ENCODE measurements at places on chromosomes 4 and X.

GRCh38 chr4:2339458-2340271 lies 77.8 kb upstream of the MXD4 start:
- no peak for DNase-seq

- DNase-seq, result peak; percentile 41
Observed at GRCh38 chr4:98710831-98711230, 52.4 kb upstream of the TSPAN5 start.

GRCh38 chr4:16237715-16238114 lies 11.4 kb upstream of the TAPT1 start:
- DNase-seq, result no peak

GRCh38 chr4:158816955-158817354 lies 48.1 kb downstream of the FNIP2 start:
- DNase-seq, result no peak

DNA sequence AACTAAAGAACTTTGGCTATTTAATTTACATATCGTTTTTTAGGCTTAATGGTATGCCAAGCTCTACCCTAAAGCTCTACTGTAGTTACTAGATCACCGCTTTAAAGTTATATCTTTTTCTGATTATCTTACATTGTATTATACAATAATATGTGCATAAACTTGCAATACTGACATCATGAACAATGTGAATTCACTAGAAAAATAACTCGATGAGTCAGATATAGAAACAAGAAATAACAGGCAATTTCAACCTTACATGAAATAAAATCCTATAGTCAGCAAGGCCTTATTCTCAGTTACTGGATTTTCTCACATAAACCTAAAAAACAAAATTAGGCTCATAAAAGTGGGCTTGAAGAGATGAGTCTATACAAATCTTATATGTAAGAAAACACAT lies 32.5 kb downstream of the PDGFC start:
- DNase-seq, result no peak

DNA sequence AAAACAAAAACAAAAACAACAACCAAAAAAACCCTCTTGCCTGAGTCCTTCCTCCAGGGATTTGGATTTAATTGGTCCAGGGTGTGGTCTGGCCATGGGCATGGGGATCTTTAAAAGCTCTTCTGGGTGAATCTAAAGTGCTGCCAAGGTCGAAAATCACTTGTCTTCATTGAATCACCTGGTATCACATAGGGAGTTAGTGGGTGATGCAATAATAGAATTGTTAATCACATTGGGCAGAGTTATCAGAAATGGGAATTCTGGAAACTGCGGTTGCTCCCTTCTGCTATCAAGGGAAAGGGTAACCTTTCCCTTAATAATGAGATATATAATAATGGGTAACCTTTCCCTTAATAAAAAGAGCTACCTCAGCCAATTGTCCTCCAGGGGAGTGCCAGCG lies 267.9 kb upstream of the KLF3 start:
- DNase-seq, result no peak

GRCh38 chr4:131644619-131645018 lies 1504.5 kb upstream of the PCDH10 start:
- DNase-seq, result peak; percentile 41

DNA sequence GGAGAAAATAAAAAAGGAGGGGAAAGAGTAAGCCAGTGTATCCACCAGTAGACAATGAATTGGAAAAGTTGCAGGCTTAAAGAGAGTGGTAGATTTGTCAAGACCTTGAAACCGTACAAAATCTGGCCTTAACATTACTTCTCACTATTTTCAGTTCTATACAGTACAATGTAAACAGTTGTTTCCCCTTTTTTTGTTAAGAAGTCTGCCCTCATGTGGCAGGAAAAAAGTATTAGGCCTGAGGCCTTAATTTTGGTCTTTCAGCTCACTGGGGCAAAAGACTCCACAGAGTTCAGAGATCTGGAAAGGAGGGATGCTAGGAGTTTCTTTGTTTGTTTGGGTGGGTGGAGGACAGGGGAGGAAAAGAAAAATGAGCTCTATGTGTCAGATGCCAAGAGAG lies 92.8 kb upstream of the CCDC160 start:
- DNase-seq, result no peak

GRCh38 chrX:87874043-87874442 lies 356.4 kb downstream of the KLHL4 start:
- DNase-seq, result no peak

DNA sequence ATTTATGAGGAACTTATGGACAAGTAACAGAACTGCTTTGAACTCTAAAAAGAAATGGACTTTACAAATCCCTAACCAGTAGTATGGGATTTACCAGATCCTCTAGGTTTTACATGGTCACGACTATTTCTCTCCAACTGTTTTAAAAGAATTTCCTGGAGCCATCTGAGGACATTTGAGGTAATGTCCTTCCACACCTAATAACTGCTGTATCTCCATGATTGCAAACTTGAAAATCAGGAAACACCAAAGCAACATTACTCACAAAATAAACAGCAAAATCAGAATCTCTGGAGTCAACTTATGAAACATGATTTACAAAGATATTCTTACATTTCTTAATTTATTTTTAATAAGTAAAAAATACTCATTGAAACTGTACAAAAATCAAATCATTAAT lies 58.0 kb downstream of the STAP1 start:
- DNase-seq, result no peak

GRCh38 chr4:114311787-114312186 lies 286.8 kb upstream of the UGT8 start:
- no peak for DNase-seq

DNA sequence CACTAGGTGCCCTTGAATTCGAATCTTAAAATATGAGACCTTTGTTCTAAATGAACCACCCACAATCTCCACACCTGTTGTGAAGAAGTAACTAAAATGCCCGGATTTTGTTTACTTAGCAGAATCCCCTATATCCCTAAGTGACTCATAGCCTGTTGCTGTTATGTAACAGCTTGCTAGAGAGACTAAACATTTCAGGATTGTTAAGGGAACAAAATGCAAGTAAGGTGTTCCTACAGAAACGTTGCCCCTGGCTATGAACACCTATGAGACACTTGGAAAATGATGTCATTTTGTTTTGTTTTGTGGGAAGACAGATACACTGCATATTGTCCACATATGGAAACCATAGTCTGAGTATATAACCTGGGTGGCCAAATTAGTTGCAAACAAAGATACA lies 24.2 kb upstream of the MXRA5 start:
- DNase-seq, result no peak

GRCh38 chrX:152945021-152945979 lies 47.4 kb downstream of the ZNF185 start:
- no peak for DNase-seq

DNA sequence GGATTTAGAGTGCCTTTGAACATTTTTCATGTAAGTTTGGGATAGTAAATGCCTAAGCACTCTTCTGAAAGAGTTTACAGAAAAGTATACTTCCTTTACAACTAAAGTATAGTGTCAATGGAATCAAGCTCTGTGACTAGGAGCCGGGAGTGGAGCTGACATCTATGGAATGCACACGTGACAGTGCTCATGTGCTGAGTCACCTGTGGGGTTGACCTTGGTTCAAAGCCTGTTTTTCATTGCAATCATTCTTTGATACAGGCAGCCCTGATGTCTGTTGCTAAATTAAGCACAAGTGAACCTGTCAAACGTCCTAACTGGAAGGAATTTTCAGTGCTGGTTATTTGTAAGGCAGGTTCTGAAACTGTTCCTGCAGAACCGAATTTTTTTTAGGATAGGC lies 82.5 kb downstream of the GPAT3 start:
- peak; percentile 85 for DNase-seq

DNA sequence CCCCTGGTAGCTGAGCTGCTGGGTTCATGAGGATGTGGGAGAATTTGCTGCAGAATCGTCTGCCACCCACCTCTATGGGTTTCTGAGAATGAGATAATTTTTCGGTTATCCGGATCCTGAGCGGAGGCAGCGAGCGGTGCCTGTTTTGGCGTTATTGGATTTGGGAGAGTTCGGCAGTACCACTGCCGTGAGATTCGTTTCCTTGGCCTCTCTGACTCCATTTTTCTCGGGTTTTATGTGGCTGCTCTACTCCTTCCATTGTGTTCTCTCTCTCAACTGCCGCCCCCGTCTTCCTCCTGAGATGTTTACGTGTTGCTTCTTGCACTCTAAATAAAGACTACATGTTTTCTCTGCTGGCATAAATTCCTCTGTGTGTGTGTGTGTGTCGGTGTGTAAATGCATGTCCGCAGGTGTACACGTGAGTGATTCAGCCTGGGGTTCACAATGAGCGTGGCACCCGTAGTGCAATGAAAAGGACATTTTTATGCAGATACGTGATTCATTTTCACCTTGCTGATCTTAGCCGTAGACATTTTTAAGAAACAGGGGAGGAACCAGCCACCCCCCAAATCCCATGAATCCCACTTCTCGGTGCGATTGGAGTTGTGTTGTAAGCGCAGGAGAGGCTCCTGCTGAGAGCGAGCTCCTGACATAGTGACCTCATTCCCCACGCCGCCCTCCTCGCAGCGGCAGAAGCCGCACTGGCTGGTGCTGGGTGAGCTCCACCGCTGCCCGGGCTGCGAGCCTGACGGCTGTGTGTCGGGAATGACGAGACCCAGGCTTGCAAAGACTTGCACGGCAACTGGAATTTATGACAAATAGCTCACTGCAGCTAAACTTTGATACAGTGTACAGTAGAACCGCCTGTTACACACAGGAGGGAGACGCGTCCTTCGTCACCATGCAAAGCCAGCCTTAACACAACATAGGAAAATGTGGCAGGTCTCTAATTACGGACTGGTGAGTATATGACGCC lies 82.2 kb downstream of the STOX2 start:
- DNase-seq, result peak; percentile 86

GRCh38 chr4:5423670-5424069 lies 284.7 kb downstream of the EVC2 start:
- DNase-seq, result no peak

DNA sequence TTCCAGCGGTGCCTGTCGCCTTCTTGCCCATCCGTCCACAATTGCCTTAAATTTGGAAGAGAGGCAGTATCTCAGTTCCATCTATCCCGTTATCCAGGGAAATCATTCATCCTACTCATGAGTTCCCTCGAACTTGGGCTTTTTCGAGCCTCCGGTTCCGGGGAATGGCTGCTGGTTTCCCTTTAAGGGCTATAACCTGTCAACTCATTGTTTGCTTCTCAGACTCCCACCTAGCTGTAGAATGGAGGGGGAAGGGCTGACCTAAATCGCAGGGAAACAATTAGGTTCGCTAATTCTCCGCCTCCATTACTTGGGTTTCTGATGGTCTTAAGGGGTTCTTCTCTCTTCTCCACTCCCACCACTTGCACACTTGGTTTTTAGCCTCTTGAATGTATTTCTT lies 1.2 kb downstream of the UCHL1 start:
- no peak for DNase-seq

- DNase-seq, result peak; percentile 96
Observed at GRCh38 chr4:123284168-123284567, 112.4 kb upstream of the SPRY1 start.
